ENCODE measurements at places on chromosomes 1 and 21.

GRCh38 chr1:99672038-99672437 lies 26.1 kb downstream of the PALMD start:
- DNase-seq, result no peak

DNA sequence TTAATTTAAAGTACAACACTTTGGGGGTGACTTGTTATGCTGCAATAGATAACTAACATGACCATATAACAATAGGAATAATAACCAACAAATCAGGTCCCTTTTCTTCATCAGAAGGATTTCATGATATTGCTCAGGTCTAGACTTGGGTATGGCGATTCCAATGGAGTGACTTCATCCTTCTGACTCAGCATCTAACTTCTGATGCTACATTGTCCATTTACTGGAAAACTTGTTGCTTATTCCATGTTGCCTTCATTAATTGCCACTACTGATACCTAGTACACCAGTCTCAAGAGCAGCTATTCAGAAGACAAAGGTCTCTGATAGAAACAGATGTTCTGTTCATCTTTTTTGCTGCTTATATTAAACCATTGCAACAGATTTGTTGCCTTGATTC lies 324.3 kb downstream of the TGFB2 start:
- DNase-seq, result no peak

DNA sequence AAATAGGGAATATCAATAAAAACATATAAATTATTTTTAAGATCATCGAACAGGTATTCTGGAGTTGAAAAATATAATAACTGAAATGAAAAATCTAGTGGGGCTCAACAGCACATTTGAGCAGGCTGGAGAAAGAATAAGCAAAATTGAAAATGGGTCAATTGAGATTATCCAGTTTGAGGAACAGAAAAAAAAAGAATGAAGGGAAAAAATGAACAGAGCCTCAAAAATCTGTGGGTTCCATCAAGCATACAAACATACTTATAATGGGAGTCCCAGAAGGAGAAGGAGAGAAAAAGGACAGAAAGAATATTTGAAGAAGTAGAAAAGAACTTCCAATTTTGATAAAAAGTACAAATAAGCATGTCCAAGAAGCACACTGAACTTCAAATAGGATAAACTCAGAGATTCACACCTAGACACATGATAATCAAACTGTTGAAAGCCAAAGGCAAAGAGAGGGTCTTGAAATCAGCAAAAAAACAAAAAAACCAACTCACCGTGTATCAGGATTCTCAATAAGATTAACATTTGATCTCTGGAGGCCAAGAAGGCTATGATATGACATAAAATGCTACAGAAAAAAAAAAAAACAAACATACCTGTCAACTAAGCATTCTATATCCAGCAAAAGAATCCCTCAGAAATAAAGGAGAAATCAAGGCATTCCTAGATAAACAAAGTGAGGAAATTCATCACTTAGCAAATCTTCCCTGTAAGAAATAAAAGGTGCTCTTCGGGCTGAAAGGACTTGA lies 5.4 kb upstream of the COQ8A start:
- DNase-seq, result no peak

- no peak for DNase-seq
Observed at GRCh38 chr1:39165049-39165448, 39.4 kb upstream of the MACF1 start.

- DNase-seq, result no peak
Observed at GRCh38 chr1:28441674-28442073, 64.2 kb upstream of the RCC1 start.

- DNase-seq, result no peak
Observed at GRCh38 chr1:208177656-208178055, 66.5 kb downstream of the PLXNA2 start.

DNA sequence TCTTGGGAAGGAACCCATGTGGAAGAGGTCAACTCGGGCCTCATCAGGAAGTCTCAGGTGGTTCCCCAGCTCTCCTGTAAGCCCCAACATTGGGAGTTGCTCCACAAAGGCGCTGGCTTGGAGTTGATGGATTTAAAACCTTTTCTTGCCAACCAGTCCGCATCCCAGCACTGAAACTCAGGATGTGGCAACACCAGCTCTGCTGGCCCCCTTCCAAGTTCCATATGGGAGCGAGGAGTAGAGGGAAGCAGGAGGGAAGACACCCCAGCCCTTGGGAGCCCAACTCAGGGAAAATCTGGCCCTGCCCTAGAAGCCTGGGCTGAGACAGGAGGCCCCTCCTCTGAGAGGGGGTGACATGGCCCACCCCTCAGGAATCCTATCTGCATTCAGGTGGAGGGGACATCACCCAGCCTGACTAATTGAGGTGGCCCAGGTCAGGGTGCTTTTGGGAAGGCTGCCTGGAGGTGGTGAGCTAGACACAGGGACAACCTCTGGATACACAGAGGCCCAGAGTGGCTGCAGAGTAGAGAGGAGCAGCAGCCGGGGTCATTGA lies 33.1 kb upstream of the DMBX1 start:
- no peak for DNase-seq

DNA sequence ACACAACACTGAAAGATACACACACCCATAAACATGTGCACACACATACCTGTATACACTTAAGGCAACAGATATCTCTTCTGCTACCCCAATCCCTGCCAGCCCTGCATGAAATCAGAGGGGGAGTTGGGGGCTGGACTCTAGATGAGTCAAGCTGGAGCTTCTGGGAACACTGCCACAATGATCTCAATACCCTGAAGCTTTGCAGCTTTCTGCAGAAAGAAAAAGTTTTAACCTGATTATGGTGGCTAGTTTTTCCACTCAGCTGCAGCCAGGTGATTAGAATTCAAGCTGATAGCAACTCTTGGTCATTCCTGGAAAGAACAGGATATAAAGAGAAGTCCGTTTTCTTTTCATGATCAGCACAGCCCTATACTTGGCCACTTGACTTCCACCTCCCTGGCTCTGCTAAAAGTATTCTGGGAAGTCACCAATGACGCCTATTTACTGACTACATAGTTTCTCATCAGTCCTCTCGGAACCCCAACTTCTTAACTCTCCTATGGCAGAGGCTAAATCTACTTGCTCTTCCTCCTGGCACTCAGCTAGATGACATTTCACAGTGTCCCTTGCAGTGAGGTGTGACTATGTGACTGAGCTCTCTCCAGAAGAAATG lies 20.7 kb upstream of the DNASE2B start:
- no peak for DNase-seq

GRCh38 chr21:33261635-33262034 lies 4.5 kb upstream of the IL10RB start:
- DNase-seq, result no peak

DNA sequence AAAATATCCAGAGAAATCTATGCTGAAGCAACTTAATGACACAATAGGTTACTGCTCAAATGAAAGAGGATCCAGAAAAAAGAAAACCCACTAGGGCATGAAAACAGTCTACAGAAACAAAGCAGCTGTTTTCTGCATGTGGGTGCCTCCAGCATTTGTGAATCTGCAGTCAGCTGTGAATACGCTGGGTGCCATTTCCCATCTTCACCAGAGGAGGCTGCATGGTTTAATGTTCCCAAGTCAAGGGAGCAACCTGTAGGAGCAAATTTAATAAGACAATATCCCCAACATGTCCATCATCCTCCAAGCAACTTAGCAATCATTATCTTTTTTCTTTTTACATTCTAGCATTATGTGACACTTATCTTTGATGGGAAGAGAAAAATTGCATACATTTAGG lies 396.6 kb downstream of the BRINP2 start:
- DNase-seq, result no peak

- DNase-seq, result no peak
Observed at GRCh38 chr1:115160728-115161127, 71.4 kb upstream of the TSPAN2 start.

Data from CD4-positive, alpha-beta T cell treated with Interleukin-1 beta for 1 hour (primary cell).